ENCODE measurements at places on chromosomes 1 and 21.
A peak's percentile ranks its signal among the peaks of the same experiment; 100 is the strongest.

- DNase-seq, result no peak
These were observed 23.9 kb downstream of the INPP5B start for GRCh38 chr1:37922767-37923550.

DNA sequence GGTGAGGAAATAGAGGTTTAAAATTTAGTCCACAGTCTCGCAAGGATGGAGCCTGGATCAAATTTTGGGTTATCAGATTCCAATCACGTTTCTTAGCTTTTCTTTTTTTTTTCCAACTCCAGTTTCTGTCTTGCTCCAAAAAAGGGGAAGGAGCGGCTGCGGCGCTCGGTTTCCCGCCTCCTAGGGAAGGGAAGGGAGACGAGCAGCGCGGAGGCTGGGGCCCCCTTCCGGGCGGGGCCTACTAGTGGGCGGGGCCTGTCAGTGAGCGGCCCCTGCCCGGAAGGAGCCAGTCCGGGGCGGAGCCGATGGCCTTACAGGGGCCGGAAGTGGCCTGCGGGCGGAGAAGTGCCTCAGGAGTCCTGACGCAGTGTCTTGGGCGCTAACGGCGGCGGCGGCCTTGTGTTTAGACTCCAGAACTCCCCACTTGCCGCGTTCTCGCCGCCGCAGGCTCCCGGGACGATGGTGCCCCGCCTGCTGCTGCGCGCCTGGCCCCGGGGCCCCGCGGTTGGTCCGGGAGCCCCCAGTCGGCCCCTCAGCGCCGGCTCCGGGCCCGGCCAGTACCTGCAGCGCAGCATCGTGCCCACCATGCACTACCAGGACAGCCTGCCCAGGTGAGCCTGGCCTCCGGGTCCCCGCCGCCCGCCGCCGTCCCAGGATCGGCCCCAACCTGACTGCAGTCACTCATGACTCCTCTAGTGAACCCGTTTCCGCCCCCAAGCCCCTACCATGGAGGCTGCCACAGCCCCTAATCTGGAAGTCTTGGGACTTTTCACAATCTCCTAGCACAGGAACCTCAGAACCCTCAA, at the start of gene CPT2:
Gene CPT2, plus strand, starts transcription at position 340 of the 806 bp plus-strand sequence. Its CDS starts 120 bp downstream, at position 460.
- peak; percentile 92 for DNase-seq

DNA sequence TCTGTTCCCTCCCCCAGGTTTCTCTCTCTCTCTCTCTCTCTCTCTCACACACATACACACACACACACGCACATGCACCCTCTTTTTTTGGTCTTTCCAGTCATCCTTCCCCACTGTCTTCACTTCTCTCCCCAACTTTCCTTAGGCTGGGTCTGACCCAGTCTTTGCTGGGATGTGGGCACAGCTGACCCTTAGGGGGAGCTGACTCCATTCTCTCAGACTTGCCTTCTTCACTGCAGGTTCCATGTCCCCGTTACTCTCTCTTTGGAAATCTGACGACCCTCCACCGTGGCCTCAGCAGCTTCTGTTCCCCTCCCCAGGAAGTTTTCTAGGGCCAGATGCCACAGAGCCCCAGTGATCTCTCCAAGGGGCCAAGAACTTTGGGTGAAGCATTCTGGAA, 2.1 kb downstream of the DISP3 start:
- no peak for DNase-seq

- no peak for DNase-seq
These were observed 17.4 kb upstream of the GJA9 start for GRCh38 chr1:38898653-38899230.

DNA sequence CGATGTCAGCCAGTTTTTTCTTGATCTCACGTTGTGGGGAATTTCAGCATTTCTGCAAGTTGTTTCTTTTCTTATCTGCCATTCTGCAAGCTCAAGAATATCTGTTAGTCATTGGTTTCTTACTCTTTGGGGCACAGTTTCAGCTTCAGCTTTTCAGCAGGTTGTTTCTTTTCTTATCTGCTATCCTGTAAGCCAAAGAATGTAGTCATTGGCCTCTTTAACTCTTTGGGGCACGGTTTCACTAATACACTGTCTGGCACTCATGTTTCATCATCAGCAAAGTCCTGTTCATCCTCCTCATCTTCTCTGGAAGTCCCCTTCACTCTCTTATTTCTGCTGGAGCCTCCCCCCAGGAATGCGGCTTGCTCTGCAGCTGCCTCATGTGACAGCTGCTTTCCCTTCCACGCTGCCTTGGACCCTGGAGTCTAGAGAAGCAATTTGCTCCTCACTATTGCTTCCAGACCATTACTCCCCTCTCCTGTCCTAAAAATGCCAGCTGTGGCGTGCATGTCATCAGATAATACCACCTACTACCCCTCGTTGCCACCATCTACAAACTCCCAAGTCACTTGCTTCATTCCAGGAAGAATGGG, 67.0 kb upstream of the CACNA1E start:
- no peak for DNase-seq

GRCh38 chr1:185594786-185595410, 139.3 kb upstream of the HMCN1 start:
- DNase-seq, result no peak

- no peak for DNase-seq
These were observed 410.2 kb downstream of the MATN1 start for GRCh38 chr1:30313176-30313575.

DNA sequence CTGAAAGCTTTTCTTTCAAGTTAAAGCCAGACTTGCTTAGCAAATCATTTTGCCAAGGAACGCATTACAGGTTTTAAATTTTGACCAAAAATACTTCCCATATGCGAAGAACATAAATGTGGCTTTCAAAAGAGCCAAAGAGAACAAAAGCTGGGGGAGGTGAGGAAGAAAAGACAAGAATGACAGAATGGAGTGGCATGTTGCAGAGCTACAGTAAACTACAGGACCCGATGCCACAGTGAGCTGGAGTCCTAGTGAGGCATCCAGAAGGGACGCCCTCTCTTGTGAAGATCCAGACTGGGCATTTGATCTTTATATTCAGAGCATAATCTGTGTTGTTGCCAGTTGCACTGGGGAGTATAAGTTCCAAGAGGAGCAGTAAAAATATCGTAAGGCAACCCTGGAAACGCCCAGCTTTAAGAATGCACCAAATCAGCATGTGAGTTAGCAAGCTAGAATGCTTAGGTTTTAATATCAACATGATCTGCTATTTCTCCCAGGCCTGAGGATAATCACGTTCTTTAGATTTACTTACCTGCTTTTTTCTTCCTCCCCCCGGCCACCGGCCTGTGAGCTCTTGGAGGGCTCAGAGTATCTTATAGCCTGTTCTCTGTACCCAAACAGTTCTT, 48.4 kb upstream of the HOOK1 start:
- no peak for DNase-seq

- DNase-seq, result peak; percentile 71
These were observed 953 bp downstream of the TRIM46 start for GRCh38 chr1:155174324-155175280.

DNA sequence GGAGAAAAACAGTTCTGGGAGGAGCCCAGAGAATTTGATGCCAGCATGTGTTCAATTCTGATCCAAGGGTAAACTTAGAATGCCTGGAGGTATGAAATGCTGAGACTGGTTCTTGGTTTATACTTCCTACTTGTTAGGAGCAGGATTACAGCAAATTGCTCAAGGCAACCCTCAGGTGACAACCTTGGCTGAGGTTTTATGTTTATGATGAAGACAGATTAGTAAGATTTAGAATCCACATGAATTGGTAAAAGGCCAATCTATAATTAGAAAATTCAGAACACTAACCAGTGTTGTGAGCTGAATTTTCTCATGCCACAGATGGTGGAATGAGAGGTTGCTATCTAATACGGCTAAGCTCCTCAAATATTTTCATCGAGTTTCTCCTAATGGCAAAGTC, 235.3 kb upstream of the NRIP1 start:
- no peak for DNase-seq

GRCh38 chr1:223700942-223701637, 11.2 kb upstream of the CAPN2 start:
- no peak for DNase-seq

- DNase-seq, result no peak
These were observed 43.4 kb downstream of the C8A start for GRCh38 chr1:56898005-56898373.

GRCh38 chr21:27352885-27353284, 386.0 kb upstream of the ADAMTS5 start:
- DNase-seq, result no peak

DNA sequence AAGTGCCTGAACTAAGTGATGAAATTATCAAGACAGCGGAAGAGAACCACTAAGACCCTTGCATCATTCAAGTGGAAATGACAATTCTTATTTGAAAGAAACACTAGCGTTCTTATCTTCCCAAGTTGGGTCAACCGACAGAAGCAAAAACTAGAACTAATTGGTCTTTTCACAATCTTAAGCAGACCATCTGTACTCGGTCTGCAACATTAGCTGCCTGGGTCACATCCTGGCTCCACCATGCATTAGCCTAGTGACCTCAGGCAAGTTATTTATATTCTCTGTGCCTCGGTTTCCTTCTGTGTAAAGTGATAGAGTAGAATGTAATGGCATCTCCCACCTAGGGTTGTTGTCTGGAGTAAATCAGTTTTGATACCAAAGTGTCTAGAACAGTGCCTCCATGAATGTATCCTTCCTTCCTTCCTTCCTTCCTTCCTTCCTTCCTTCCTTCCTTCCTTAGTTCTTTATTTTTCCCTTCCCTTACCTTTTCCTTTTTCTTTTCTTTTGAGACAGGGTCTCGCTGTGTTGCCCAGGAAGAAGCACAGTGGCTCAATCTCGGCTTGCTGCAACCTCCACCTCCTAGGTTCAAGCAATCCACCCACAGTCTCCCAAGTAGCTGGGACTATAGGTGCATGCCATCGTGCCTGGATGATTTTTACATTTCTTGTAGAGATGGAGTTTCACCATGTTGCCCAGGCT, 6.0 kb downstream of the COLGALT2 start:
- DNase-seq, result no peak

GRCh38 chr1:154408174-154408777, 3.1 kb downstream of the IL6R start:
- DNase-seq, result no peak

GRCh38 chr1:42973286-42973685, 14.6 kb upstream of the SLC2A1 start:
- no peak for DNase-seq

- DNase-seq, result no peak
These were observed 21.4 kb downstream of the ACP6 start for GRCh38 chr1:147648933-147649332.

- no peak for DNase-seq
These were observed 62.6 kb downstream of the ABL2 start for GRCh38 chr1:179166663-179167417.

GRCh38 chr1:168328731-168329364, 48.2 kb downstream of the TBX19 start:
- no peak for DNase-seq

DNA sequence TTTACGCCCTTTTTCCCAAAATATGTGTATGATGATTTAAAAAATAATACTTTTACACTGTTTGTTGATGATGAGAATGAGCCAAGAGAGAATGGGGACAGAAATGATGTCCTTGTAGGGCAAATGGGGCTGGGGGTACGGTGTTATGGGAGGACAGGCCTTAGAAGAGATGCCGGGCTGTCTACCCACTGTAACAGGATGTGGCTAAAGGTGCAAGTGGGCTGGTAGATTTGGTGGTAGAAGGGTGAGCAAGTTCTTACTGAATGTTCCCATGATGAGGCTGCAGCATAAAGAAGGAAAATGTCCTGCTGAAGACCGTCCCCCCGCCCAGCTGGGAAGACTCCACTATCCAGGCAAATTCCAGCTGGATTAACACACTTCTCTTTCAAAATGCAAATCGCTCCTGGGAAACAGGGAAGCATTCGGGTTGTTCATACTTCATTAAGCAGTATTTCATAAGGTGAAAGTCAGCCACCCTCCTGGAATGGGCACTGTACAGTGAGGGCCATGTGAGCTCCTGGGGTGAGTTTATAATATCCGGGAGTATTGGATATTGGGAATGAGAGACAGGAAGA, 14.0 kb downstream of the GPA33 start:
- DNase-seq, result no peak

GRCh38 chr1:201619513-201619912, 80.6 kb downstream of the NAV1 start:
- no peak for DNase-seq

GRCh38 chr21:45887788-45888187, 93.8 kb upstream of the COL6A1 start:
- DNase-seq, result no peak

DNA sequence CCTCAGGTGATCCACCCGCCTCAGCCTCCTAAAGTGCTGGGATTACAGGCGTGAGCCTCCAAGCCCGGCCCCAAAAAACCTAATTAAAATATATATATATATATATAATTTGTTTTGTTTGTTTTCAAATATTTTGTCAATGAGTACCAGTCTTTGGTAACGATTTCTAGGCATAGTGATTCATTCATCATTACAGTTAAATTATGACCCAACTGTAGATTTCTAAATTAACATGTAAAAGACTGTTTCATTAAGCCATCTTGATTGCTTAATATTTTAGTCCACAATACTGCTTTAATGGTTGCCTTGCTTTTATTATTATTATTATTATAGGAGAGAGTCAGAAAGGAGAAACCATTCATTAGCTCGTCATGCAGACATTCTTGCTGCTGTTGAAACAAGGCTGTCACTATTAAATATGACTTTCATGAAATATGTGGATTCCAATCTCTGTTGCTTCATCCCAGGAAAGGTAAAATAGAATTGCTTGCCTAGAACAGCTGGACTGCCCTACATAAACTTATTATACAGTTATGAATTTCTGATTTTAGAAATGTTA, 19.9 kb downstream of the FBXO28 start:
- DNase-seq, result no peak

GRCh38 chr1:111958851-111959250, 30.6 kb downstream of the KCND3 start:
- no peak for DNase-seq

GRCh38 chr21:35039595-35040289, 9.4 kb downstream of the RUNX1 start:
- no peak for DNase-seq

DNA sequence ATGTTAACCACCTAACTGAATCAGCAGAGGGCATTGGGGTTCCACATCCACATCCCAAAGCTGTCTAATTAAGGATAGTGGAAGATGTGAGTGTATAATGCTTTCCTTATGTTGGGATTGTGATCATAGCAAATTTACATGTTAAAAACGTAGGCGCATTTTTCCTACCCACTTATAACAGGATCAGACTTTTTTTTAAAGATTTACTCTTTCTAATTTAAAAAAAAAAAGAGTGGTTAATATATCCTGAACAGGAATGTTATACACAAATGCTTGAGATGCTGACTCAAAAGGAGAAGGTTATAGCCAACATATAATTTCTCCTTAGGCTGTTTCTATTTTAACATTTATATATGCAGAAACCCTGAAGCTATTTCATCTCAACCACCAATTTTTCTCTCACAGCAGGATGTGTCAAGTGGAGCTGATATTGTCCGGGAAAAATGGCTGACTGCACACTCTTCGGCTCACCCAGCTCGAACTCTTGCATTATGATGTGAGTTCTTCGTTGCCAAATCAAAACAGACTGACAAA, 40.3 kb downstream of the RGS5 start:
- no peak for DNase-seq

DNA sequence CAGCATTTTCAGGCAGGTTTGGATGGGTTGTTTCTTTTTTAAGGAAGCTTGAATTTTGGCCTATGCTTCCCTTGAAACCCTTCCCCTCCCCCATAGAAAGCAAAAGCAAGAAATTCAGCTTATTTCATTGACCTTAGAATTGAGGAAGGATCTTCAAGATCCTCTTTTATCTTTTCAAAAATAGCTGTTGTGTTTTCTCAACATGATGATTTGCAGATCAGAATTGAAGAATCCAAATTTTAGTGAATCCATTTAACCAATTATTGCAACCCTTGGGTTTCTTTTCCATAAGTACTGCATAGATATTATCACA, 73.7 kb downstream of the LRRC8C start:
- no peak for DNase-seq
